ENCODE measurements at places on chromosomes 7 and 10.
A peak's percentile ranks its signal among the peaks of the same experiment; 100 is the strongest.

DNA sequence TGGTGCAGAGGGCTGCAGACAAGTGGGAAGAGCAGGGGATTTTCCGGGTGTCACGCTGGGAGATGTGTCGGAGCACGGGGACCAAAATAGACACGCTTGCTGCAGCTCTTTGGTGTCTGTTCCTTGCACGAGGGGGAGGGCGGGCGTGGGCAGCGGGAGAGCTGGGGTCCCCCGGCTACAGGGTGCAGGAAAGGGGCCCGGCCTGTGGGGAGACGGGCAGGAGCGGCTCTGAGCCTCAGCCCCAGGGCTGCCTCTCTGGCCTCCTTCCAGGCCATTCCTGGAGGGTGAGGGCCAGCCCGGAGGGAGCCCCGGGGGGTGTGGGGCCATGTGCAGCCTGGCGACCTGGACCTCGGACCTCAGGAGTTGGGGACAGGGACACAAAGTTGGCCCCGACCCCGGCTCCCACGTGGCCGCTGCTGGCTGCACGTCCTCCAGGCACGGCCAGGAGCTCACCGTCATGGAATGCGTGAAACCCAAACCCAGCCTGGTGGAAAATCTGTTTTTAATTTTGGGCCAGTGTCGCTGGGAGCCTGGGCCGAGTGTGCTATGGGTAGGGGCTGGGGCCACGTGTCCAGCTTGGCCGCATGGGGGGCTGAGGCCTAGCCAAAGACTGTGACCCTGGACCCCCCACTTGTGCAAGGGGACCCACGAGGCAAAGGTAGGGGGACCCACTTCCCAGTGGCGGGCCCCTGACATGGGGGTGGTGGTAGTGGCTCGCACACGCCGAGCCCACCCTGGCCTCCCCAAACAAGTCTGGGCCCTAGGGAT lies 6.6 kb downstream of the TTYH3 start:
- DNase-seq: no peak

DNA sequence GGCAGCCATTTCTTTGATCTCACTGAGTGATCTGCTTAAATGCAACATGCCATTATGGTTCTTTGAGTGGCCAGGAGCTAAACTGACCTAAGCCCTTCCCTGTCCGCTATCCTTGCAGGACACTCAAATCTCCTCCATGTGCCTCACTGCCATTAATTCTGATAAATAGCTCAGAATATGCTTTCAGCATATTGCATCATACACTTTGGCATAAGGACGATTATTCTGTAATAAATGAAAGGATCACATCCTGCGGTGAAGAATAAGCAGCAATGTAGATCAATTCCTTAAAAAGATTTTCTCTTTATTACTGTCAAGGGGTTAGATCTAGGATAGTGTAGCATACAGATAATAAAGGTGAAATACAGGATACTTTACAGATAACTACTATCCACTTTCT lies 231.8 kb upstream of the CTBP2 start:
- no peak for DNase-seq

DNA sequence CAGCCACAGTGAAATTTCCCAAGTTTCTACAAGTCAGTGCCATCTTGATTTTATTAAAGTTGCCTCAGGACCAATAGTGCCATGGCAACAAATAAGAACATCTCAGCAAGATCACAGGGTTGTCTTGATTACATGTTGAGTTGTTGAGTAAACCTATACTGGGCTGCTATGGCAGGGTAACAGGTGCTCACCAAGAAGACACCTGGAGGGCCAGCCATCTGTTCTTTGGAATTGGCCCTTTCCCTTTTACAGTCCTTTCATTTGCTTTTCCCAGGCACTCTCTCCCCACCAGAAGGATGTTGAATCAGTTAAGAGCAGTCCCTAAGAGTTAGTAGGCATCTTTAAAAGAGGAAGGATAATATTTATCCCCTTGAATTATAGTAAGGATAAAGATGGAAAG lies 582.0 kb downstream of the TNS3 start:
- DNase-seq: no peak

GRCh38 chr10:42836771-42837468 lies 54.3 kb downstream of the BMS1 start:
- no peak for DNase-seq

- DNase-seq: no peak
Measured at GRCh38 chr7:138854115-138854645, 56.2 kb upstream of the ATP6V0A4 start.

DNA sequence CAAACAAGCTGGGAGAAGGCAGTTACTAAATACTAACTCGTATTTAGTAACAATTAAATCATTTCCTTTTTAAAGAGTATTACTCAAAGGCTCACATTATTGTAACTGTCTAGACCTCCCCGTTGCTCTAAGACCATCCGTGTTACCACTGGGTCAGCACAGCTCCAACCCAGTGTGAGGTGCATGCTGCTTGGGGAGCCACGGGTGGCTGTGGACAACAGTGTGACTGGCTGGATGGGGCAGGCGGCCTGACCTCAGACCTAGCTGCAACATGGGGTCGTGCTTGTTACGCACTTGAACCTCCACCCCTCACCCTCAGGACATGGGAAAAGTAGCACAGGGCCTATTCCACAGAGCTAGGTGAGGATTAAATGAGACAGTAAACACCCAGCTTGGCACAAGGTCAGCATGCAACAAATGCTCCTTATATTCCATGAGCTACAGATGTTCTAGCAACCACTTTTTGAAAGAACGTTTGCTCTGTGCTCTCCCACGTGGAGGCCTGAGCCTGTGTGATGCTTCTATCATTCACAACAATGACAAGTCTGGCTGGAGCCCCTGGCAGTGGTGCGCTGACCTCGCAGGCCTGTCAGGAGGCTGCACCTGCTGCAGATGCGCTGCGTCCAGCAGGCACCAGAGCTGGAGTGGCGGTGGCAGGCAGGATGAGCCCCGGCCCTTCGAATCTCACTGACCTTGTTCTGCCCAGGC lies 135.7 kb downstream of the PKD1L1 start:
- peak; percentile 45 for DNase-seq

- no peak for DNase-seq
Measured at GRCh38 chr7:151838072-151838471, 38.8 kb downstream of the PRKAG2 start.

- no peak for DNase-seq
Measured at GRCh38 chr10:33776419-33777070, 442.1 kb upstream of the NRP1 start.

- peak; percentile 73 for DNase-seq
Measured at GRCh38 chr10:104688251-104689042, 47.4 kb downstream of the SORCS3 start.

- no peak for DNase-seq
Measured at GRCh38 chr10:114246679-114247305, 7.7 kb downstream of the VWA2 start.

DNA sequence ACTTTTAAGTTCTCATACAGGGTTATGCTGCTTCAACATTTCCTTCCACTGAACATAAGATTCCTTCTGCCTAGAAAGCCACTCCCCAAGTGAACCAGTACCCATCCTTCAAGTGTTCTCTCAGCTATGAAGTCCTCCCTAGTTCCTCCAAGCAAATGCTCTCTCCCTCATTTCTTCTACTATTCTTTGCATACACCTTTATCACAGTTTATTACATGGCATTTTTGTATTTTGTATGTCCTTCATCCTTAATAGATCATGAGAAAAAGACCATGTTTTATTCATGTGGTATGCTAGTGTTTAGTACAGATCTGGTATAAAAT lies 1.9 kb downstream of the SYPL1 start:
- no peak for DNase-seq

DNA sequence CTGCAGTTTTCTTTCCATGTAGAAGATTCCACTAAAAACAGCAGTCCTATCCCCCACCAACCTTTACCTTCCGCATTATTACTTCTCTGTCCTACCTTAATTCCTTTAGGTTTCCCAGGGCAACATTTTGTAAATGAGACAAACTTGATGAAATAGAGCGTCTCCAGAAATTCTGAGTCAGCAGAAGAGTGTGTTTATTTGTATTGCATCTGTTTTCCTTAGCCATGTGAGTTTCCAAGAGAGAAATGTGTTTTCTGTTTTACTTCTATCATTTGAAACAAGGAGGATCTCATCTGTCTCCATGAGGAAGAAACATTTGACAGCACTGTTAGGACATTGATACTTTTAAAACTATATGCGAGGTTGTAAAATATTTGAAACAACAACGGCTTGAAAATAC lies 244.2 kb upstream of the PLXDC2 start:
- no peak for DNase-seq

DNA sequence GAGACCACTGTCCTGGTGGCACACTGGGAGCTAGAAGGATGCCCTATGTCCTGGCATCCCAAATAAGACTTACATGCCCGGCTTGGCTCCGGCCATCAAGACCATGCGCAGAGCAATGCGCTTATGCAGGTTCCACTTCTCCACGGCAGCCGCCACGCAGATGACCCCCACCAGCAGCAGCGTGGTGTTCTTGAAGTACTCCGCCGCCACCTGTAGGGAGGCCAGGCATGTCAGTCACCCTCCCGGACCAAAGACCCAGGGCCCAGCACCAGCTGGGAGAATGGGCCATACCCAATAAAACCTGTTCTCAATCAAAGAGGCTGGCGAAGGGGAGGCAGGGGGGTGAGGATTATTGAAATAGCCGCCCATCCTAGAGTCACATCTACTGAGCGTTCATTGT lies 19.9 kb downstream of the SLC13A4 start:
- no peak for DNase-seq

DNA sequence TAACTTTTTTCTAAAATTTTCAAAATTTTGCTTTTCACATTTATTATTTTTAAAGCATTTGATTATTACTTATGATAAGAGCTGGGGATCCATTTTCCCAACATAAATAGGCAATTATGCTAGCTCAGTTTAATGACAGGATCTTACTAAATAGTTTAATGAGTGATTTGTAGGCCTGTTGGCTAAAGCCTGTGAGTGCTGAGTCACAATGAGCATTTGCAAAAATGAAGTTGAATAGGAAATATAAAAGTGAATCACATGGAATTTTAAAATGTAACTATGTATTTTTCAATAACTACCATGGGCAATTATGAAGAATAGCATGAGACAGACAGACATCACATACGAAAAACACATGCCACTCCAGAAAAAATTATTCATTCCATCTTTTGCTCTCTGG lies 45.1 kb upstream of the ZPBP start:
- no peak for DNase-seq

Measured in hypothalamus (tissue), 51 donors.